ENCODE measurements at places on chromosomes 1 and 21. TPM values are rescaled to one million over a fixed set of nuclear protein-coding genes. Genes with fewer than 3 reads are reported as not detected.

DNA sequence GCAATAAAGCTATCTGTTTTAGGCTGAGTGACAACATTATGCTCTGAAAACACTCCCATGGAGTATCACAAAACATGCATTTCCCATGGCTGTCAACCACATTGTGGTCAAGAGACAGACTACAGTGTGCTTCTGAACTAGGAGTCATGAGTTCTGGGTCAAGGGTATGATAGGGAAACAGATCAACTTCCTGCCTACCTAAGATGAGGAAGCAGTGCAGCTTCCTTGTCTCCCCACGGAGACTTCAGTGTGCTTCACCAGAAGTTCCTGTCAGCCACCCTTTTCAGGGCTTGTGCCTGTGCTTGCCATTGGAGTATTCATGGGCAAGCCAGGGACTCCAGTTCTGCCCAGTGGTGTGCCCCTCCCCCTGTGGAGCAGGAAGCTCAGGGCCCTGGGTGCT is 19.9 kb downstream of the LCE3E start:
- no peak for DNase-seq

The CFAP57 gene
- total RNA-seq = 1.4 TPM

The CD1B gene
- not detected for total RNA-seq

The PLPPR4 gene
- total RNA-seq = 211 TPM

The MROH7 gene
- 1.4 TPM for total RNA-seq

All from occipital lobe (tissue), 3 donors.